ENCODE measurements at places on chromosomes 5 and 9. TPM values are rescaled to one million over a fixed set of nuclear protein-coding genes. Genes with fewer than 3 reads are reported as not detected.

- peak; percentile 95 for DNase-seq
Measured at GRCh38 chr5:141564216-141564692, 54.5 kb downstream of the DIAPH1 start.

GRCh38 chr5:71912021-71912420 is 192.9 kb downstream of the CARTPT start:
- DNase-seq, result no peak

DNA sequence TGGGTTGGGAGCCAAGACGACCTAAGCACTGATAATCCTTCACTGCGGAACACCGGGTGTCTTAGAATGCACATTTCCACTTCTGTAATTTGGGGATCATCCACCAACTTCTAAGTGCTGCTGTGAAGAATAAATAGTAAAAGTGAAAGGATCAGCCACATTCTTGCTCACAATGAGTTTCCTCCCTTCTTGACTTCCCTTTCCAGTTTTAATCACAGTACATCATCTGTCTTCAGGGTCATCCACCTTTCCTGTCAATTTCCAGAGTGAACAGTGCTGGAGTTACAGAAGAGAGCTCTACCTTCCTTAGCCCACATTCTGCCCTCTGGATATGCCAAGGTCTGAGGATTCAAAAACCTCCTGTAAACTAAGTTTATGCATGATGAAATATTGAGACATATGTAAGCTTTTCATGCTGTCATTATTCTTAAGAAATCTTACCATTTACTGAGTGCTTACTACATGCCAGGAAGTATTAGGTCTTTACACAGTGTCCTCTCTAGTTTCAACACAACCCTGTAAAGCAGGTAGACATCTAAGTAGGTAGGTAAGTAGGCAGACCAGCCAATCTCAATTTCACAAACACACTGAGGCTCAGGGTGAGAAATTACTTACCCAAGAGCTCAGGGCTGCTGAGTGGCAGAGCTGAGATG is 105.2 kb downstream of the CDK5RAP2 start:
- DNase-seq, result peak; percentile 12

DNA sequence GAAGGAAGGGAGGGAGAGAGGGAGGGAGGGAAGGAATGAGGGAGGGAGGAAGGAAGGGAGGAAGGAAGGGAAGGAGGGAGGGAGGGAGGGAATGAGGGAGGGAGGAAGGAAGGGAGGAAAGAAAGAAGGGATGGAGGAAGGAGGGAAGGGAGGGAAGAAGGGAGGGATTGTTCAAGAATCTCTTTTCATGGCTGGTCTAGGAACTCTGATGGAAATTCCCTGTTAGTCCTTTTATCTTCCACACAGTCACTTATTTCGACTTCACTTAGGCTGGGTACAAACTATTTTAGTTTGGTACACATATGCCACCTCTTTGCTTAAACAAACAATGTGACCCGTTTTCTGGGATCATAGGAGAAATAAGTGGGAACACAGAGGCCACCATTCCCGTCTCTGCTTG is 435.6 kb upstream of the WWC1 start:
- DNase-seq, result no peak

GRCh38 chr5:130514984-130515690 is 610.9 kb downstream of the CHSY3 start:
- DNase-seq, result no peak

TAS2R1 gene
- 0.72 TPM for total RNA-seq

- peak; percentile 72 for DNase-seq
Measured at GRCh38 chr5:123035918-123036390, 571 bp downstream of the PPIC start.

DNA sequence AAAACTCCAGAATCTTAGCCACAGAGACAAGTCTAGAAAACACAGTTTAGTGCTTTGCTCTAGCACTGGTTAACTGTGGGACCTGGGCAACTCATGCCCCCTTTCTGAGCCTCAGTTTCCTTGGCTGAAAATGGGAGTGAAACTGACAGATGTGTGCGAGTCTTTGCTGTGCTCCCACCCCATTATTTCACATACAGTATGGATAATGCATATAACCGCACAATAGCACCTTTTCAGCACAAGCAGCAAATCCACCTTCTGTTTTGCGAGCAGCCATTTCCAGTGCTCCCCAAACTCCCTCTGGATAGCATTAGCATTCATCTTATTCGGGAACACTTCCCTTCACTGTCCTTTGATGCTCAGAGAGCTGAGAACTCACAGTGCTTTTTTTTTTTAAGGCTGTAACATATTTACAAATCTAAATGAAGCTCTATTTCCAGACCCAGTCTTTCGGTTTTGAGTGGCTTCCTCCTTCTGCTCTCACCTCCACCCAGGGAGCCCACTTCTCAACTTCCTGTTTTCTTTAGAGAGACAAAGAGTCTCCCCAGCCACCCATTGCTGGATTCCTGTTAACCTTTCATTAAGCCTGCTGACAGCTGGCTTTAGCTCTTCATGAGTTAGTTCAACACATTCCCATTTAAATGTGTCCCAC is 49.2 kb downstream of the TIMD4 start:
- no peak for DNase-seq

- DNase-seq, result no peak
Measured at GRCh38 chr9:131422241-131422792, 28.4 kb downstream of the PRRC2B start.

YIPF5 gene
- total RNA-seq, result 152 TPM

AOPEP gene
- total RNA-seq, result 297 TPM

- DNase-seq, result no peak
Measured at GRCh38 chr5:101796427-101796826, 499.7 kb downstream of the SLCO4C1 start.

TYRP1 gene
- 8.4 TPM for total RNA-seq

GRCh38 chr5:41754857-41755256 is 115.4 kb downstream of the OXCT1 start:
- no peak for DNase-seq

ISL1 gene
- total RNA-seq, result 13.2 TPM

INPP5E gene
- total RNA-seq, result 5.3 TPM

PDCD1LG2 gene
- total RNA-seq, result 12.8 TPM

GRCh38 chr5:176881816-176882566 is 17.2 kb downstream of the HK3 start:
- DNase-seq, result no peak

GRCh38 chr5:39698838-39699560 is 274.2 kb upstream of the DAB2 start:
- DNase-seq, result peak; percentile 77

DNA sequence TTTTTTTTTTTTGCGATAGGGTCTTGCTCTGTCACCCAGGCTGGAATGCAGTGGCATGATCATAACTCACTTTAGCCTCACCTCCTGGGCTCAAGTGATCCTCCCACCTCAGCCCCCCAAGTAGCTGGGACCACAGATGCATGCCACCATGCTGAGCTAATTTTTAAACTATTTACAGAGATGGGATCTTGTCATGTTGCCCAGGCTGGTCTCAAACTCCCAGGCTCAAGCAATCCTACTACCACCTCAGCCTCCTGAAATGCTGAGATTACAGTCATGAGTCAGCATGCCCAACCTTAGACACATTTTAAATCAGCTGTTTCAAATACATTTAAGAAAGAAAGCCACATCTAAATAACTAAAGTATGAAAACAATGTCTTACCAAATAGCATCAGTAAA is 439.0 kb downstream of the EBF1 start:
- no peak for DNase-seq

CCL27 gene
- total RNA-seq, result not detected

DNA sequence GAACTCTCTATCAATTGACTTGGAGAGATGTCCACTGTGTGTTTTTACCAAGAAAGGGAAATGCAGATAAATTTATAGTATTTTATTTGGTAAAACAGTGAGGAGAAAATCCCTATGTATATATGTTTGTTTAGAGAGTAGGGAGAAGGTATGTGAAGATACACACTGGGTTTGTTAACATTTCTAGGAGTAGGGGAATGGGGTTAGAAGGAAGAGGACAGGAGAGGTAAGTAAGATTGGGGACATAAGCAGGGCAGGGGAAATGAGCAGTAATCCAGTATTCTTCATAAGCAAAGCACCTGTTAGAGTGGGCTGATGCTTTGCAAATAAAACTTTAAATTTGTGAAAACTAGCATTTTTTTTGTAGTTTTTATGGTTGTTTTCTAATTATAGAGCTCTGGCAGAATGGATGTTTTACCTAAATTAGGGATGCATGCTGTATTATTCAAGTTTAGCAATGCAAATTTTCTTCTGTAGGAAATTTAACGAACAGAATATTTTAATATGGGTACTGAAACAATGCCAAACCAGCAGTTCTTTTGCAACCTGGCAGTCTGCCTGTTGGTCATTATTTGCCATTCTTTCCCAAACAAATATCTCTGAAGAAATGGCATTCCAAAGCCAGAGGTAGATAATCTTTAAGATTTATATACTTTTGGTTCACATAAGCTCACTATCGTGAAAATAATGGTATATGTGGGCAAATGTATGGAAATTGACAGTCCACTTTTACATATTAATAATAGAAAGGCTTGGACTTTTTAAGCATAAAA is 19.4 kb upstream of the DCP2 start:
- DNase-seq, result no peak

FBP1 gene
- not detected for total RNA-seq

LHX3 gene
- 0.24 TPM for total RNA-seq

NDFIP1 gene
- 114 TPM for total RNA-seq

DNA sequence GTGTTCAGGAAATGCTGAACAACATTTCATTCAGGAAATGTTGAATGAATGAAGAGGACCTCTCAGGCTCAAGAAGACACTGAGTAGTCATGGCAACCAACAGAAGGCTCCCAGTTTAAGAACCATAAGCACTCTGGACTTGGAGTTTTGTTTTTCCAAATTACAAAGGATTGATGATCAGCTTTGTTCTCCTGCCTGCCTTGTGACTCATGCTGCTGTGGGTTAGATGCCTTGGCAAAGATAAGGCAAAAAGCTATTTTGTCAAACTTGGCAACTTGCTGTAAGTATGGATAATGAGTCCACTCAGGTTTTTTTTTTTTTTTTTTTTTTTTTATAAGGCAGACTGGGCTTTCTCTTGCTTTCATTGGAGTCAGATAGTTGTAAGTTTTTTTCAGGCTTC is 365.0 kb downstream of the TMEM232 start:
- DNase-seq, result no peak

- no peak for DNase-seq
Measured at GRCh38 chr9:71271602-71272001, 150.2 kb upstream of the TRPM3 start.

DNA sequence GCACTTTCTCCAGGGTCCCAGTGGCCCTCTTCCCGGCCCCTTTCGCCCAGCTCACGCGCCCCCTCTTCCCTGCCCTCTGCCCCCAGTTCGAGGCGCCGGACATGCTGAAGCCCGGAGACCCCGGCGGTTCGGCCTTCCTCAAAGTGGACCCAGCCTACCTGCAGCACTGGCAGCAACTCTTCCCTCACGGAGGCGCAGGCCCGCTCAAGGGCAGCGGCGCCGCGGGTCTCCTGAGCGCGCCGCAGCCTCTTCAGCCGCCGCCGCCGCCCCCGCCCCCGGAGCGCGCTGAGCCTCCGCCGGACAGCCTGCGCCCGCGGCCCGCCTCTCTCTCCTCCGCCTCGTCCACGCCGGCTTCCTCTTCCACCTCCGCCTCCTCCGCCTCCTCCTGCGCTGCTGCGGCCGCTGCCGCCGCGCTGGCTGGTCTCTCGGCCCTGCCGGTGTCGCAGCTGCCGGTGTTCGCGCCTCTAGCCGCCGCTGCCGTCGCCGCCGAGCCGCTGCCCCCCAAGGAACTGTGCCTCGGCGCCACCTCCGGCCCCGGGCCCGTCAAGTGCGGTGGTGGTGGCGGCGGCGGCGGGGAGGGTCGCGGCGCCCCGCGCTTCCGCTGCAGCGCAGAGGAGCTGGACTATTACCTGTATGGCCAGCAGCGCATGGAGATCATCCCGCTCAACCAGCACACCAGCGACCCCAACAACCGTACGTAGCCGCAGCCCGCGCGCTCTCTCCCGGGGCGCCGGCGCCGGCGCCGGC is 1.0 kb downstream of the PRDM6 start:
- DNase-seq, result peak; percentile 32

UGCG gene
- 61.6 TPM for total RNA-seq

All from umbilical cord (tissue), 2 donors.